Stimulated activated CD8-positive, alpha-beta memory T cell treated with anti-CD3 and anti-CD28 coated beads, Interleukin-15, amount 100 ng/mL, for 4 hours (primary cell): ENCODE measurements at places on chromosomes 7 and 10.

- DNase-seq, result no peak
Measured at GRCh38 chr10:18087355-18087754, 52.9 kb upstream of the CACNB2 start.

- DNase-seq, result no peak
Measured at GRCh38 chr7:42572056-42572455, 335.0 kb upstream of the GLI3 start.

DNA sequence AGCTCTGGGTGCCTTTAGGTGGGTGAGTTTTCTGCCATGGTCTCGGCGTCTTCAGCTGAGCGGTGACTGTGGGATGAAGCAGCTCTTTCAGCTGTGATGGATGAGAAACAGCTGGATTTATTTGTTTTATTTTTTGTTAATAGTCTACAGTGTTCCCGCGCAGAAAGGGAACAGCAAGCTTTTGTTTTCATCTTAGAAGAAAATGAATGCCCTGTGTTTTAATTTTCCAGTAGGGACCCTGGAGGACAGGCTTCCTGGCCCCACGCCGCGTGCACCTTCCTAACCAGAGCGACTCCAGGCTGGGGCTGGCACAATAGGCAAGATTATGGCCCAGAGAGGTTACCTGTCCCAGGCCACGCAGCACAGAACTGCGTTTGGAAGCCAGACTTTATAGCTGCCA is 57.6 kb downstream of the GTF2IRD1 start:
- DNase-seq, result no peak

DNA sequence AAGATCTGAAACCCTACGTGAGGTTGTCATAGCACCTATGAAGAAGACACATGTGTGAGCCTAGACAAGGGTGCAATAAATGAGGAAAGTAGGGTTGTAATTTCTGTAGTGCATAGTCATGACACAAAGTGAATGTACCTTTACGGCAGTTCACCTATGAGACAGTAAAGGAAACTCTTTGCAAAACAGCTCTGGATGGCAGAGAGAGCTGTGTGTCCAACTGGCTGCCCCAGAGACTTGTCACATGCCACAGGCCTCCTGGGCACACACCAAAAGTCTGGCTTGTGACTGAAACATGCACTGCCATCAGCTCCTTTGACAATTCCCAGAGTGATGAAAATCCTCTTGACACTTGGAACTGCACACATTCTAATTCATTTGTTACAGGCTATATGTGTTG is 90.7 kb upstream of the NAMPT start:
- DNase-seq, result no peak

- DNase-seq, result no peak
Measured at GRCh38 chr10:34704526-34705184, 110.4 kb downstream of the PARD3 start.

- DNase-seq, result no peak
Measured at GRCh38 chr10:60496181-60496580, 106.5 kb upstream of the ANK3 start.
